Eye (tissue), 1 donor: ENCODE measurements at places on chromosomes 1 and 21.
A peak's percentile ranks its signal among the peaks of the same experiment; 100 is the strongest.

DNA sequence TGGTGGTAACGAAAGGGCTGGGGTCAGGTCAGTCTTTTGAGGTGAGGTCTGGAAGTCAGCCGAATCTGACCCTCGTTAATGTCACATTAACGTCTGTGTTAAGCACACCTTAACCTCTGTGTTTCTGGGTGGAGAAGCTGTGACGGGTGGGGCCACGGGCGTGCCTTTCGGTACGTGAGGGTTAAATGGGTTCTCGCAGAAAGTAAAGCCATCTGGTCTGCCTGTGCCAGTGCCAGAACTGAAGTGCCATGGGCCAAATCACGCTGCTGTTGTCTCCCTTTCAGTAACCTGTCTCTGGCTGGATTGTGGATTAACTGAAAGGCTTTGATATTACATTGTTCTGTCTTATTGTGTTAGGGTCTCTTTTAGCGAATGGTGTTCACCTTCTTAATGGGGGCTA, 14.4 kb downstream of the URB2 start:
- DNase-seq = no peak

- DNase-seq = no peak
These were observed 27.7 kb upstream of the SDE2 start for GRCh38 chr1:226026833-226027232.

DNA sequence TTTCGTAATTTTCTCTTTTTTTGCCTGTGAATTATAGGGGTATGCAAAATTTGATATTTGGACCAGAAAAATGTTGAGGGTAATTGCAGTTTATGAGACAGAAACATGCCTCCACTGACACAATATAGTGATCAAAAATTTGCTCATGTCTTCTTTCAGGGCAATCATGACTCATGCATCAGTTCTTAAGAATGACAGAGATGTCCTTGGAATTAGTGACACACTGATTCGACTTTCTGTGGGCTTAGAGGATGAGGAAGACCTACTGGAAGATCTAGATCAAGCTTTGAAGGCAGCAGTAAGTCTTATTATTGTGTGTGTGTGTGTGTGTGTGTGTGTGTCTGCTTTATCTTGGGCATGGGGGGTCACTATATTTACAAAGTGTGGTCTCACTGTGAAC, 27.5 kb downstream of the CTH start:
- DNase-seq = no peak

GRCh38 chr21:16406355-16406754, 676.6 kb downstream of the USP25 start:
- DNase-seq = no peak

- no peak for DNase-seq
These were observed 63.4 kb upstream of the PPP2R5A start for GRCh38 chr1:212221801-212222200.

DNA sequence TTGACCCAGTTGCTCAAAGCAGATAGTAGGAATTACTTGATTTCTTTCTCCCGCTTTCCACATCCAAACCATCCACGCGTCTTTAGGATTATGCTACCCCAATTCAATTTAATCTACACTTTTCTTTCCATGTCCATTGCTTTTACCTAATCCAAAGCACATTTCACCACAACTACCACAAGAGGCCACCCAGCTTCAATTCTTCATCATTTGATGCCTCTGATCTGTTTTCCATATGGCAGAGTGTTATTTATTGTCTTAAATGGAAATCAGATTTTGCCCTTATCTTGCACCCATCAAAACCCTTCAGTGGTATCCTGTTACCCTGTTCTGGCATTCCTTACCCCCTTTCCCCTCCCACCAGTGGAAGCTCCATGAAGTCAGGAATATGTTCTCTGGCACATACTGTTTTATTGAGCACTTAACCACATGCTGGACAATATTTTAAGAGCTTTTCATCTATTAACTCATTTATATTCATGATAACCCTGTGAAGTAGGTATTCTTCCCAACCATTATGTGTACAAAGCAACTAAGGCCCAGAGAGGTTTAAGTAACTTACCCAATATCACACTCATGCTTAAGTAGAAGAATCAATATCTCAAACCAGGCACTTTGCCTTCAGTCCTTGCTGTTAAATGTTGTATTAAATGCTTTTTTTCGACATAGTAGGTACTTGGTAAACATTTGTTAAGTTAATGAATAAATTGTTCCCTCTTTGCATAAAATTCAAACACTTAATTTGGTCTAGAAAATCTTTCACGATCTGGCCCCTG, 34.6 kb downstream of the CLIC4 start:
- DNase-seq = no peak

DNA sequence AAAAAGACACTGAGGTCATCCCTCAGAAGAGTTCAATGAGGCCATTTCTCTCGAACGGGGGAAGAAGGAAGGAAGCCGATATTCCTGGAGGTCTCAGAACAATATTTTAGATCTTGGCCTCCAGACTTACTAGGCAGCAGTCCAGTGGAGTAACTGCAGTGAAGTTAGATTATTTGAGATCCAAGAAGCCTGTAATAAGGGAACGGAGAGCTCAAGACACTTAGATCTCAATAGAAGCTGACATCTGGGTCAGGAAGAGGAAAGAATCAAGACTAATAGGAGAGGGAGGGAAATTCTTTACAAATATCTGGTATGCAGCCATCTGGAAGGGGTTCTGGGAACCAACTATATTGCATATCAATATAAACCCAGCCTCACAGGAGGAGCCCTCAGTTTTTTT, 13.6 kb upstream of the ENAH start:
- DNase-seq = peak; percentile 82

GRCh38 chr1:89567797-89568196, 43.2 kb downstream of the LRRC8B start:
- DNase-seq = no peak

DNA sequence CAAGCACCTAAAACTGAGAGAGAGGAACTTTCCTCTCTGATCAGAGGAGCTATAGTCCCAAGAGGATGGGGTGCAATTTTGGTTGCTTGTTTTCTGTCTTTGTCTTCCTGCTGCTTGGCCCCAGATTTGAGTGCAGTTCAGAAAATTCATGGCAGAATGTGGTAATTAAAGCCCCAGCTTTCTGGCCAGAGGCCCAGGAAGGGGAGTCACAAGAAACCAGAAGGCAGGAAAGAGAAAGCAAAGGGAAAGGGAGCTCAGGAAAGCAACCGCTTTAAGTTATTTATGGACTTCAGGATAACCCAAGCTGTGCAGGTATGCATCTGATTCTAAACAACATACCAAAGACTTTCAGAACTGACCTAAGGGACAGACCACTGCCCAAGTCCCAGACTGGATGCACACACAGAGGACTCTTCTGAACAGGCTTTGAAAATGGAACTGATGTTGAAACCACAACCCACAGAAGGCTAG, 88.8 kb downstream of the ST3GAL3 start:
- DNase-seq = no peak

GRCh38 chr1:89890085-89890752, 69.4 kb downstream of the LRRC8D start:
- DNase-seq = no peak

DNA sequence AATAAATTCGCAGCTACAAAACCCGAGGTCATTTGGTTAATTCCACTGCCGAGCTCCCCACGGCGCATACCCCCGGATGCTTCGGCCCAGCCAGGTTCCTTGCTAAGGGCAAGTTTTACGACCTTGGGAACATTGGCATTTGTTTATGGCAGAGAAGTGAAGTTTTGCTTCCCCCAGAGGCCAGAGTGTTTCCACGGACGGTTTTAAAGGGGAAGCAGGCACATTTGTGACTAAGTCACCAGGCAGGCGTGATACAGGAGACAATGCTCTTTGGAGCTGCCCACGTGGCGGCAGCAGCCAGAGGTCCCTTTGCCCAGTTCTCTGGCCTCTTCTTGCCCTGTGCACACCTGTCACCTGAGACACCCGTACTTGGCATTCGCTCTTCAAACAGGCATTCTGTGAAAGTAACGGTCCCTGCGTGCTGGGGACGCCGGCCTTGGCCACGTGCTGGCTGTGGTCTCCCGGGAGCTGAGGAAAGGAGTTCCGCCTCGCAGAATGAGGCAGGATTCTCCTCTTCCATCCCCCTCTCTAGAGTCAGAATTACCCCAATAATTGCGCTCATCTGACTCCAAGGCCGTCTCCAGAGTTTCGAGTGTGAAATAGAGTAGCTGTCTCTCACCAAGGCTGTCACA, 138.3 kb downstream of the PRDM16 start:
- DNase-seq = no peak

- no peak for DNase-seq
These were observed 5.1 kb downstream of the FNDC7 start for GRCh38 chr1:108717774-108718316.
